Activated T-cell treated with anti-CD3 and anti-CD28 coated beads, Interleukin-2, amount 50 U/mL, for 72 hours (primary cell): ENCODE measurements at places on chromosomes 12 and 14. TPM values are rescaled to one million over a fixed set of nuclear protein-coding genes. Genes with fewer than 3 reads are reported as not detected.

DNA sequence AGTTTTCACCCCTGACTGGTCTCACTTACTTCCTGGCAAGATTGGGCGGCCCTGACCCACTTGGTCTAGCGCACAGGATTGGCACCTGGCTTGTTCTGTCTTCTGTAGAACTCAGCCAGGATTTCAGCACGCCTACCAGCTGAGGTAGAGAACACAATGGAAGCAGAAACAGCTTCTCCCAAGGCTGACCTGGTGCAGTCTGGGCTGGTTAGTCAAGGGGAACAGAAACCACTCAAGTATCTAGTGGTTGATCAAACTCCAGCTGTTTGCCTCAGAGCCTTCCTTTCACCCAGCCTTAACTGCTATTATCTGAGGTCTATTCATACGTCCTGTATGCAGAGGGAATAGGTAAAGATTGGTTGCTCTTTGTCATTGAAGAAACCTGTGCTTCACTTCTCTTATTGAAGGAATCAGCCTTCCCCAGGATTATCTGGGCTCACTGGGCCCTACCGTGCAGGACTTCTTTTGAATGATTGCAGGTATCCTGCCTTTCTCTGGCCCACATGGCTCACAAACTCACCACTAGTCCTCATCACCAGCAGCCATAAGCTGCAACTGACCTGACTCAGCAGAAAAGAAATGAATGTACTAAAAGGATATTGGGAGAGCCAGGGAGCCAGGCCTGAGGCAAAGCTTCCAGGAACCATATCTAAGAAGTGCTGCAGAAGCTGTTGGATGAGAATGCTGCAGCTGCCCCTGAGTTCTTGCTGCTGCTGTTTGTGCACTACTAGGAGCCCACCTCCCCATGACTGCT, 2.5 kb upstream of the PLEKHD1 start:
- H3K27me3 ChIP-seq: peaks cover 50% of the 10 kb centered on the region
- no peak for DNase-seq
- H3K4me1 ChIP-seq: no peaks in the 10 kb centered on the region

- H3K4me3 ChIP-seq: no peak overlapping the region
- H3K27me3 ChIP-seq: peaks cover 14% of the 10 kb centered on the region
- DNase-seq: no peak
- H3K27ac ChIP-seq: no peak overlapping the region
- no peaks in the 10 kb centered on the region for H3K36me3 ChIP-seq
Measured at GRCh38 chr12:48216785-48217184, 13.7 kb upstream of the OR10AD1 start.

DNA sequence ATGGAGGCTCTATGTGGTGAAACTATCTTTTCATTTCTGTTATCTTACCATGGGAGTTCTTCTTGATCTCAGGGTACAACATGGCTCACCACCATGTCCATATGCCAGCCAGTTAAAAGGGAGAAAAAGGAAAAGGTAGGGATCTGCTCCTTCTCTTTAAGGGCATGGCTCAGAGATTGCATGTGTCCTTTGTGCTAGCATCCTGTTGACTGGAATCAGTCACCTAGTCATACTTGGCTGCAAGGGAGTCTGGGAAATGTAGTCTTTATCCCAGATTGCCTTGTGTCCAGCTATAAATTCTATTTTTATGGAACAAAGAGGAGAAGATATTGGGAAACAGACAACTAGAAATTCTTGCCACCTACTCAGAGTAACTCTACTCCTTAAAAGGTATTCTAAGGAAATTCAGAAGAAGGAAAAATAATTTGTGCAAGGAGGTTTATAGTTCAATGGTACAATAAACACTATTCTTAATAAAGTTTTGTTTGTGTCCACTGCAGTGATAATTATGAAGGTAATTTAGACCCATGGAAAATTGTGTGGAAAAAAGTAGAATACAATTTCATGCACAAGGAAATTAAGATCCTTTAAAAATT, 86.4 kb upstream of the RPH3A start:
- no peaks in the 10 kb centered on the region for H3K4me1 ChIP-seq
- no peak overlapping the region for H3K4me3 ChIP-seq
- H3K36me3 ChIP-seq: no peaks in the 10 kb centered on the region
- H3K27me3 ChIP-seq: peaks cover 14% of the 10 kb centered on the region
- no peak for DNase-seq

DNA sequence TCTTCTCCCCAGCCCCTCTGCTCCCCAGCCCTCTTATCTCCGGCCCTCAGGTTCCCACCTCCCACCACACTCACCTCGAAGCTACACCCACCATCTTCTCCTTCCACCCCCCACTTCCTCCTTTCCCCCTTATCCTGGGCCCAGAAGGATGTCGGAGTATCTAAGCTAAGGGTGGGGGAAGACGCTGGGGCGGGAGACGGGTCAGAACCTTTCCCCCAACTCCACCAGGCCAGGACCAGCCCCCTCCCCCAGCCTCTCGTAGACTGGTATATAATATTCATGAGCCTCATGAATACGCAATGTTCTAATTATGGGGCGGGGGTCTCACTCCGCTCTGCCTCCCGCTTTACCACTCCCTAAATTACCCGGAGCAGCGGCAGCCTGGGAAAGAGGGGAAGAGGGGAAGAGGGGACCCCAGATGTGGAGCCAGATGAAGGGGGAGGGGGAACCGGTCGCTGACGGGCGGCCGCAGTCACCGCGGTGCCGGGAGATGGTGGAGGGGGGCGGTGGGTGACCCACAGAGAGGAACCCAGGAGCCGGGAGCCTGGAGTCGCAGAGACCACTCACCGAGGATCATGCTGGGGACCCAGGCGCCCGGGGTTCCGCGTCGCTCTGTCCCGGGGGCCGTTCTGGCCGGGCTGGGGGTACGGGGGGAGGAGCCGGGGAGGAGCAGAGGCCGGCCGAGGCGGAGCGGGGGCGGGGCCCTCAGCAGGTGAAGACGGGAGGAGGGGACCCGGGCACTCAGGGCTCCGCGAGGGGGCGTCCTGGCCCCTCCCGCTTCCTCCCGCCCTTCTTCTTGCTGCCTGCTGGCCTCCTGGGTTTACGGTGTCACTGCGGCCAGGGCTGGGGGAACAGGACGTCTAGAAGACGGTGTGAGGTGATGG, 6.4 kb upstream of the ZNF385A start:
- no peak overlapping the region for H3K27ac ChIP-seq
- peaks cover 36% of the 10 kb centered on the region for H3K4me1 ChIP-seq
- peaks cover 2% of the 10 kb centered on the region for H3K36me3 ChIP-seq

Gene GATC
- 29.4 TPM for total RNA-seq

GRCh38 chr12:74514098-74514872, 23.4 kb upstream of the ATXN7L3B start:
- DNase-seq: no peak
- no peaks in the 10 kb centered on the region for H3K36me3 ChIP-seq
- H3K27ac ChIP-seq: no peak overlapping the region
- no peaks in the 10 kb centered on the region for H3K4me1 ChIP-seq
- H3K27me3 ChIP-seq: peaks cover 7% of the 10 kb centered on the region

- no peak overlapping the region for H3K27ac ChIP-seq
- DNase-seq: no peak
- no peak overlapping the region for H3K4me3 ChIP-seq
- H3K4me1 ChIP-seq: no peaks in the 10 kb centered on the region
- no peaks in the 10 kb centered on the region for H3K27me3 ChIP-seq
Measured at GRCh38 chr12:81261508-81262207, 183.8 kb downstream of the ACSS3 start.
